Stimulated activated CD8-positive, alpha-beta memory T cell treated with anti-CD3 and anti-CD28 coated beads, Interleukin-2, amount 100 ng/mL, for 1 hour (primary cell): ENCODE measurements at places on chromosomes 7 and 10.

DNA sequence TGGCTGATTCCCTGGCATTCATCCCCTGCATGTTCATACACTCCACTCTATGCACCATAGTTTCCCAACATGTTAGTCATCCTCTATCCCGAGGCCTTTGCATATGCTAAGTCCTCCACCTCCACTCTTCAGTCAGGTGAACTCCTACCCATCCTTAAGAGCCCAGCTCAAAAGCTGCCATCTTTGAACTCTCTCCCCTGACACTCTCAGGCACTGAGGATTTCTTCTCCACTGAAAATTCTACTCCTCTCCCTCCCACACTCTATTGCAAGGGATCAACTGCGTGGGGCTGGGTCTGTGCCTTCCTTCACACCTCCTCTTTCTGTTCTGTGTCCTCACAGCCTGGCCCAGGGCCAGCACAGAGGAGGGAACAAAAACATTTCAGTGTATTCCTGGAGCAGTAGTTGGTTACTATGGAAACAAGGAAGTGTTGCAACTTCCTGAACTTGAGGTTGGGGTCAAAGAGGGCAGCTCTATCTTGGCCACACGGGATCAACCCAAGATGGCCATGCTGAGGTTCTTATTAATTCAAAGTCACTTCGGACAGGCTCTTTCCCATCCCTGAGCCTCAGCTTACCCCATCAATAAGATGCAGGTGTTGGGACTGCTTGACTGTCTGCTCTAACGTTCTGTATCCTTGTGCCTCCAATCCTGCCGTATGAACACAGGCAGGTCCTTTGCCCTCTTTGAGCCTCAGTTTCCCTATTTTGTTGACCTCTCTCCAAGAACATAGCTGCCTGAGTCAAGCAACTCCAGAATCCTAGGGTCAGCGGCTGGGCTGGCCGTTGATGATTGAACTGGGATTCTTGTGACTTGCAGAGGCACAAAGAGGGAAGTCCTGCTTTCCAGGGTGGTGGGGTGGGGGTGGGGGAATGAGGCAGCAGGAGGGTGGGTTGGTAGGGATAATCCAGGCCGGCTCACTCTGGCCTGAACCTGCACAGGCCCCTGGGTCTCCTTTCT is 15.5 kb downstream of the ZMIZ1 start:
- DNase-seq, result no peak

DNA sequence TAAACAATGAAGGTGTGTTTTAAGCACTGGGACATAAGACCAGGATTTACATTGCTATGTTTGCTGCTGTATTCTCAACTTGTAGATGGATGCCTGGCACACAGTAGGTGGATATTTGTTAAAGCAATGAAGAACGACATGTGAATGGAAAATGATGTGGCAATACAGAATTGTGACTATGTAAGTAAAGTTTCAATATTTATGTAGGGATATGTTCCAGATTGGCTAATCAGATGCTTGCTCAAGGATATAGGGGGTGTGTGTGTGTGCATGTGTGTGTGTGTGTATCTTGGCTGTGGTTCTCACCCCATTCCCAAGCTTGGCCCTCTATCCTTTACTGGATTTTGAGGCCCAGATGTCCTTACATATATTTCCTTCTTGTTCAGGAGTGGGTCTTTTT is 42.7 kb upstream of the LAMB1 start:
- no peak for DNase-seq

GRCh38 chr7:18607025-18607424 is 111.5 kb downstream of the HDAC9 start:
- no peak for DNase-seq

DNA sequence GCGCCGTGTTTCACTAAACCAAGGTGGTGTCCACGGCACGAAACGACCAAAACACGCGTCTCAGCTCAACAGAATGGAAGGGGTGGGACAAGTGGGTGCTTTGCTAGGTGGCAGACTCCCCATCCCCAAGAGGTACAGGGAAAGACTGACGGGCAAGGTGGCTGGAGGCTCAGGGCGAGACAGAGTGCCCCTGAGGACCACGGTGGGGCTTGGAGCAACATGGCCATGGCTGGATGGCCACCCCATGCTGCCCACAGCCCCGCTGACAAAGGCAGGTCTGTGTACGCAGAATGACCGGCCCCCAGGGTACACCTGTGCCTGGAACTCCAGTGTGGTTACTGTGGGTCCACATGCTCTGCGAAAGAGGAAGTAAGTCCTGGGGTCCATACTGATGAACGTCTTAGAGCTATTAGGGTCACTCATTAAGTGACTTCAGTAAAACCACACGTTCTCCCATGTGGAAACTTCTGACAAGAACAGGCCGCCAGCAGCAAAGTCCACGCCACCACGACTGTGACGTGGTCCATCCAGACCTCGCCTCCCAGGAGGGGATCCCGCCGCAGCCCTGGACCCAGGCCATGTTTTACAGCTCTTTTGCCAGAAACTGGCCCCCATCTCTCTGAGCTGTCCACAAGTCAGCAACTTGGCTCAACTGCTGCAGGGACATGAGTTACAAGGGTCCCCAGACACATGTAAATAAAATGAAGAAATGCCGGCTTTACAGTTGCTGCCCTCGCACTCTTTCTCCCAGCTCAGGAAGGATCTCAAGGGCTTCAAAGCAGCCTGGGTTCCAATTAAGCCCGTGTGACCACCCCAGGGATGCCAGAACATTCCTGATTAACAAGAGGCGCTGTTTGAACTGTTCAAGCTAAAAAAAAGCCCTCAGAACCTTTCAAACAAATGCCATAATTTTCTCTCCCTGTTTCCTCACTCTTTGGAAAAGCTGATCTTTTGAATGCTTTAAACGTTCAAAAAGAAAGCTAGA is 66.8 kb downstream of the MAD1L1 start:
- DNase-seq, result no peak
